Left renal pelvis (tissue), 4 donors: ENCODE measurements at places on chromosomes 12 and 14.

DNA sequence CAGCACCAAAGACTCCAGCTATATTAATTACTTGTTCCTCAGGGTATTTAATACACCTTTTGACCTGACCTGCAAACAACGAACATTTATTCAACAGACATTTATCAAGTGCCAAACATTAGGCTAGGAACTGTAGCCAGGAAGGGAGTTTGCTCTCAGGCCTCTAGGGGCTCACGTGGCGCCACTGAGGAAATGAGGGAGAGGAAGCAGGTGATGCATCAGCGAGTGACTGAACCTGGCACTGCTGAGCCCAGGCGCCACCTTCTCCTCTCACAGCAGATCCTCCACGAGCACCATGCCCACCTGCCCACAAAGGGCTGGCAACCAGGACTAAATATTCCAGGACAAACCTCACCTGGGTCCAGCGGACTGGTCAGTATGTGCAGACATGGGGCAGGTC, 50.2 kb downstream of the SETD3 start:
- DNase-seq: no peak

DNA sequence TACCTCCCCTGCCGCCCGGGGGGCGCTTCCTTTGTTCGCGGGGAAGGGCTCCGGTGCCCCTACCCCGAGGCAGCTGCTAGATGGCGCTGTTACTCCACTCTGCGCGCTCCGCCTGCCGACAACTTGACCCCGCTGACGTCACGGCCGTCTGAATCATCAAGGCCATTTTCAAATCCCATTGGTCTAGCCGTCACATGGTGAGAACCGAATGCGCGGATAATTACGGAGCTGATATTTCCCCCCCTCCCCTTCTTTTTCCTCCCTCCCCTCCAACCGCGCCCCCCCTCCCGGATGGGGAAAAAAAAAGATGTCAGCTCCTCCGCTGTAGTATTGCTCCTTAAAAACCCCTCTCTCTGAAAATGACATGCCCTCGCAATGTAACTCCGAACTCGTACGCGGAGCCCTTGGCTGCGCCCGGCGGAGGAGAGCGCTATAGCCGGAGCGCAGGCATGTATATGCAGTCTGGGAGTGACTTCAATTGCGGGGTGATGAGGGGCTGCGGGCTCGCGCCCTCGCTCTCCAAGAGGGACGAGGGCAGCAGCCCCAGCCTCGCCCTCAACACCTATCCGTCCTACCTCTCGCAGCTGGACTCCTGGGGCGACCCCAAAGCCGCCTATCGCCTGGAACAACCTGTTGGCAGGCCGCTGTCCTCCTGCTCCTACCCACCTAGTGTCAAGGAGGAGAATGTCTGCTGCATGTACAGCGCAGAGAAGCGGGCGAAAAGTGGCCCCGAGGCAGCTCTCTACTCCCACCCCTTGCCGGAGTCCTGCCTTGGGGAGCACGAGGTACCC, at the start of gene HOXC10:
Gene HOXC10, plus strand, starts transcription at position 246 of the 791 bp plus-strand sequence. Its CDS starts 114 bp downstream, at position 360.
- DNase-seq: peak; percentile 95

- no peak for DNase-seq
Observed at GRCh38 chr14:68979722-68980451, 785 bp upstream of the ACTN1 start.

- no peak for DNase-seq
Observed at GRCh38 chr14:80354860-80355581, 143.7 kb upstream of the DIO2 start.

GRCh38 chr12:67853204-67853603, 136.0 kb upstream of the IFNG-AS1 start:
- no peak for DNase-seq

GRCh38 chr14:81235096-81235495, 14.3 kb upstream of the GTF2A1 start:
- no peak for DNase-seq

DNA sequence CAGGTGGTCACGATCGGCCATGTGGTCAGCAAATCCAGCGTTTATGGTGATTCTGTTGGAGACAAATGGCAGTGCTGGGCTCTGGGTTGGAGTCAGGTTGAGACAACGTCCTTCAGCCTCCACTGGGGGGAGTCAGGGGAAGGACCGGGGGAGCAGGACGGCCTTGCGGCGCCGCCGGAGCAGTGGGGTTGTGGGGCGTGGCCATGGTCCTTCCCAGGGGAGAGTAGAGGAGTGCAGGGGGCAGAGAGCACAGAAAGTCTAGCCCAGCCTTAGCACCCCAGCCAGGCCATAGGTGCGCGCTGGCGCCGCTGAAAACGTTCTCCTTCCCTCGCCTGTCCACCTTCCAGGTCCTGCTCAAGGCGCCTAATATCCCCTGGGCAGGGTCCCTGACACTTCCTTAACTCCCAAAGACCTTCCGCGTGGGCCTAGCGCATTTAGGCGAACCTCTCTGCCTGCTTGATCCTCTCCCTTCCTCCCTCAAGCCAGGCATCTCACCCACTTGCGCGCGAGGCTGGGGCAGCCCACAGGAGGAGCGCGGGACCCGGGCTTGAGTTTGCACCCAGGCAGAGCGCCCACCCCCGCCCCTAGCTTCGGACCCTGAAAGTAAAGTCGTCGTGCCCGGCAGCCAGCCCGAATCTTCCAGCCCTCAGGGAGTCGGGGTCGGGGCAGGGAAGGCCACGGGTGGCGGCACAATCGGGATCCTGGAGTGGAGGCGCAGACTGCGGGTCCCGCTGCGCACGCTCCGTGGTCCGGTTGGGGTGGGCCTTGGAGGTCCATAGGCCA, 3.1 kb upstream of the KIF26A start:
- no peak for DNase-seq

DNA sequence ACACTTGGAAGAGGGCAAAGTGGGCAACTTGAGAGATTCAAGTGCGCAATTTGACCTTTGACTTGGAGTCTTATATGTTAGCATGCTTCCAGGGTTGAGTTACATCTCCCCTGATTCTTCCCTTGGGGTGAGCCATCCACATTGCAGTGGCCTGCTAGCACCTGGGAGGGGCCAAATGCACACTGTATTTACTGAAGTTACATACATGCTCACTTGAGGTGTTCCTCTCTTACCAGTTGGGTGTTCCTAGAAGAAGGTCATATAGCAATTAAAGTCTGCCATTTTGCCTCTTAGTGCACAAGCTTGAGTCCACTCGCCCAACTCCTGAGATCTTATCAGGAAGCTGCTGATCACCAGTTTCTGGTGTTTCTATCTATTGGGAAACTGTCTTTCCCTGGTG, 13.7 kb upstream of the SPTLC2 start:
- DNase-seq: no peak

DNA sequence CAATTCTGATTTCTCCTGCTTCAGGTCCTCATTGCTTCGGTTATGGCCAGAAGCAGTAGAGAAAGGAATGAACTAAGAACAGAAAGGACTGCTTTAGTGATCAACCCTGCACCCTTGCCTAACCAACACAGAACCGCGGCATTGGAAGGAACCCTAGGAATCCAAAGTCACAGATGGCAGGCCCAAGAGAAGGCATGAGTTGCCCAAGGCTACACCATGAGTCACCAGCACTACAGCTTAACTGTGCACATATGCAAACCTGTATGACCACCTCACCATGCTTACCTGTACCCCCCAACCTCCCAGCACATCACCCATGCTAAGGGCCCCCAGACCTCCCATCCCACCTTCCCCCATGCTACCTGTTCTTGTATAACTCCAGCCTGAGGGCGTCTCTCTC, 25.9 kb upstream of the BLTP3B start:
- no peak for DNase-seq

DNA sequence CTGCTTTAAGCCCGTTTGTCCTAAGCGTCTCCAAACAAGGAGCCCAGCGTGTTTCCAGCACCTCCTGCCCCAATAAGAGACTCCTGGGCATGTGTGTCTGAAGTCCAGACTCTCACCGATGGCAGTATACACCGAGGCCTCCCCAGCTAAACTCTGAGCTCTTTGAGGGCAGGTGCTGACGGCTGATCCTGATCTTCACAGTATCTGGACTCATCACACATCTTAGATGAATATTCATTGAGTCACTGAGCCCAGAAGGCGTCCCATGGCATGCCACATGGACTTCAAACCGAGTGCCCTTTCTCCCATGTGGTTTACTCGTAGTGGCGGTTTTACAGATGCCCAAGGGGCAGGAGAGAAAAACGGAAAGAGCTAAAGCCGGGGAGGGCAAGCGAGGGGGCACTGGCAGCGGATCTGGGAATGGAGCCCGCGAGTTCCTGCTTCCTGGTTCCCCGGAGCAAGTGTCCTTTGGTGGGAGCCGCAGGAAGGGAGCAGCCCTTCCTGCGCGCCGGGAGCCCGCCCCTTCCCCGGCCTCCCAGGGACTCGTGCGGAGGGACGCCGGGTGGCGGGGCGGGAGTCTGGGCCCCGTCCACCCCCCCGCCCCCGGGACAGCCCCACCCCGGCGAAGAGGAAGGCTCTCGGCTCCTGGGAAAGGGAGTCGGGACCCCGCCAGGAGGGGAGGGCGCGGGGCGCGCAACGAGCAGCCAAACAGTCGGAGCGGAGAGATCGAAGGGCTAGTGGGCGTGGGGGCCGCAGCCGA, 585 bp upstream of the TEAD4 start:
- no peak for DNase-seq

DNA sequence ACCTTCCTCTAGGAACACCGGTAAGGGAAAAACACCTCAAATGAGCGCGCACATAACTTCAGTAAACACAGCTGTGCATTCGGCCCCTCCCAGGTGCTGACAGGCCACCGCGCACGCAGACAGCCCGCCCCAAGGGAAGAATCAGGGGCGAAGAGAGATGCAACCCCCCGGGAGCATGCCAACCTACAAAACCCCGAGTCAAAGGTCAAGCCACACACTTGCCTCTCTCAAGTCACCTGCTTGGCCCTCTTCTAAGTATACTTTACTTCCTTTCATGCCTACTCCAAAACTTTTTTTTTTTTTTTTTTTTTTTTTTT, 2.3 kb upstream of the CYP46A1 start:
- DNase-seq: no peak
